ENCODE measurements at places on chromosomes 13 and 19.

DNA sequence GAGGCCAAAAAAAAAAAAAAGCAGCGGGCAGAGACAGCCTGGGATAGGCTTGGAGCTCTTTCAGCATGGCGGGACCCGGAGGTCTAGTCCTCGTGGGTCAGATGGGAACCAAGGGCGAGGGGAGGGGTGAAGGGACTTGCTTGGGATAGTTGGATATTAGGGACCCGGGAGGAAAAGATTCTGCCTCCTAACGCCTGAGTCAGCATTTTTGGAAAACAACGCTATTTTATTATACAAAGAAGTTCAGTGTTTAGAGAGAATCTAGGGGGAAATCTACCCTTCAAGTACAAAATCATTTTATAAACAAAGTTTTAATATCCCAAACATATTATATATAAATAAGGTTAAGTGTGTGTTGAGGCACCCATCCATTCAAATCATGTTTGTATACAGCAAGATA is 156.7 kb downstream of the ZNF536 start:
- no peak for DNase-seq

DNA sequence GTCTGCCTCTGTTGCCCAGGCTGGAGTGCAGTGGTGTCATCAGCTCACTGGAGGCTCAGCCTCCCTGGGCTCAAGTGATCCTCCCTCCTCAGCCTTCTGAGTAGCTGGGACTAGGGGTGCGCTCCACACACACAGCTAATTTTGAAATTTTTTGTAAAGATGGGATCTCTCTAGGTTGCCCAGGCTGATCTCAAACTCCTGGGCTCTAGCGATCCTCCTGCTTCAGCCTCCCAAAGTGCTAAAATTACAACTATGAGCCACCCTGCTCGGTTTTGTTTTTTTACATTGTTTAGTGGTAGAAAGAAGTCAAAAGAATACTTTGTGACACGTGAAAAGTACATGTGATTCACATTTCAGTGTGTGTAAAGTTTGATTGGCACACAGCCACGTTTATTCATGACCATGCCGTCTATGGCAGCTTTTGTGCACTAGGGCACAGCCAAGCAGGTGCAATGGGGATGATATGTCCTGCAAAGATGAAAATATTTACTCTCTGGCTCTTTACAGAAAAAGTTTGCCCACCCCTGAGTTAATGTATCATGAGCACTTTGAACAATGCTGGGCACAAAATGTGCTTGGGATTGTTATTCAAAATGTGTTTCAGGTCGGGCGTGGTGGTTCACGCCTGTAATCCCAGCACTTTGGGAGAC is 16.2 kb upstream of the NFIC start:
- no peak for DNase-seq

- no peak for DNase-seq
Measured at GRCh38 chr19:16849168-16849567, 20.0 kb downstream of the SIN3B start.

GRCh38 chr13:27267596-27267995 is 3.0 kb upstream of the RASL11A start:
- no peak for DNase-seq

DNA sequence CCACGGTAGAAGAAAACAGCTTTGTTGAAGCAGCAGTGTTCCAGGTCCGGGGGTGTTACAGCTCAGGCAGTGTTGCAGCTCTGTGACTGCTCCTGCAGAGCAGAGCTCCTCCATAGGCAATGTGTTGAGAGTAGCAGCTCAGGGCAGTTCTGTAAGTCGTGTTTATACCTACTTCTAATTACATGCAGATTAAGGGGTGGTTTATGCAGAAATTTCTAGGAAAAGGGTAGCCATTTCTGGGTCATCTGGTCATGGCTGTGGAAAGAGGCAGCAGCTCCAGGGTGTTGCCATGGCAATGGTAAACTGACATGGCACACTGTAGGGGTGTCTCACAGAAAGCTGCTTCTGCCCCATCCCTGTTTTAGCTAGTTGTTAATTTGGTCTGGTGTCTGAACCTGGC is 316.4 kb downstream of the GPC5 start:
- no peak for DNase-seq

DNA sequence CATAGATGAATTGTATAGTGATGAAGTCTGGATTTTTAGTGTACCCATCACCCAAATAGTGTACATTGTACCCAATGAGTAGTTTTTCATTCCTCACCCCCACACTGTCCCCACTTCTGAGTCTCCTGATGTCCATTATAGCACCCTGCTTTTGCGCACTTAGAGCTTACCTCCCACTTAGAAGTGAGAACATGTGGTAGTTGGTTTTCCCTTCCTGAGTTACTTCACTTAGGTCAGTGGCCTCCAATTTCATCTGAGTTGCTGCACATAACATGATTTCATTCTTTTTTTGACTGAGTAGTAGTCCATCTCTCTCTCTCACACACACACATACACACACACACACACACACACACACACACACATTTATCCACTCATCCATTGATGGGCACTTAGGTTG is 43.2 kb upstream of the ALOX5AP start:
- no peak for DNase-seq

GRCh38 chr13:80783926-80784565 is 443.1 kb upstream of the SPRY2 start:
- DNase-seq: no peak

DNA sequence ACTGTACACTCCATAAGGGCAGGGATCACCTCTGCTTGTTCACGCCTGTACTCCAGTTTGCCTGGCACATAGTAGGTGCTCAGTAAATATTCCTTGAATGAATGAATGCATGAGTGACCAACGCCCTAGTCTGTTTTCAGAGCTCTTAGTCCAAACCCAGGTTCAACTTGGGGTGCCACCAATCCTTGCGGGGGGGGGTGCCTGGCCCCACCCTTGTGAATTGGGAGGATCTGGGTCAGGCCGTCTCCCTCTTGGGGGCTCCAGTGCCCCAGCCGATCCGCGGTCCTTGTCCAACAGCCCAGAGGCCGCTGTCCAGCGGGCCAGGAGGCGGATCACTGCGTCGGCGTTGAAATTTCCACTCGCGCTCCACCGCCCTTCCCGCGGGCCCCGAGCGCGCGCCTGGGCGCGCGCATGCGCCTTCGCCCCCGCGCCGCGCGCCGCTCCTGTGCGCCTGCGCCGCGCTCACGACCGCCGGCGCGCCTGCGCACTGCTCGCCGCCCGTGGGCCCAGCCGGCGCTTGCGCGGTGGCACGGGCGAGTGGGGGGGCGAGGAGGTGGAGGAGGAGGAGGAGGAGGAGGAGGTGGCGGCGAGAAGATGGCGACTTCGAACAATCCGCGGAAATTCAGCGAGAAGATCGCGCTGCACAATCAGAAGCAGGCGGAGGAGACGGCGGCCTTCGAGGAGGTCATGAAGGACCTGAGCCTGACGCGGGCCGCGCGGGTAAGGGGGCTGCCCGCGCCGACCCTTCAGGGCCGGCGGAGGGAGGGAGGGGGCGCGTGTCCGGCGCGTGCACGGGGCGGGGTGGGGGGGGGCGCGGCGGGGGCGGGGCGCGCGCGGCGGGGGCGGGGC is at the start of gene CRTC1:
CRTC1 (plus strand) TSS at position 572 of the 849 bp plus-strand sequence; CDS start at position 595, 23 bp downstream.
- peak; percentile 74 for DNase-seq

- DNase-seq: no peak
Measured at GRCh38 chr13:23268441-23268840, 87.7 kb downstream of the SGCG start.

DNA sequence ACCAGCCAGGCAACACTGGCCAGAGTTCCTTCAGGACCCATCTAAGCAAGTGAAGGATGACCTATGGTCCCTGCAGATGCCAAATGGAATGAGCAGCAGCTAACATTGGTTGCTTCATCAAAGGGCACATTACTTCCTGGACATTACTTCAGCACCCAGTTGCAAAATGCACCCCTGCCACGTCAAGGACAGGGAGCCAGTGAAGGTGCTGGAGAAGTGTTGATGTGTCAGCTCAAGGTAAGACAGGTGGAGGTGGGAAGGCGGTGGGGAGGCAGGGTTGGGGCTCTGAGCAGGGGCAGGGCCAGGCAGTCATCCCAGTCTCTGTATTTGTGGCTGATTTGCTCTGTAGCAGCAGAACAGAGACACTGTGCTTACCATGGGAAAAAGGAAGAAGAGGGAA is 14.6 kb downstream of the CSNK1A1L start:
- no peak for DNase-seq

DNA sequence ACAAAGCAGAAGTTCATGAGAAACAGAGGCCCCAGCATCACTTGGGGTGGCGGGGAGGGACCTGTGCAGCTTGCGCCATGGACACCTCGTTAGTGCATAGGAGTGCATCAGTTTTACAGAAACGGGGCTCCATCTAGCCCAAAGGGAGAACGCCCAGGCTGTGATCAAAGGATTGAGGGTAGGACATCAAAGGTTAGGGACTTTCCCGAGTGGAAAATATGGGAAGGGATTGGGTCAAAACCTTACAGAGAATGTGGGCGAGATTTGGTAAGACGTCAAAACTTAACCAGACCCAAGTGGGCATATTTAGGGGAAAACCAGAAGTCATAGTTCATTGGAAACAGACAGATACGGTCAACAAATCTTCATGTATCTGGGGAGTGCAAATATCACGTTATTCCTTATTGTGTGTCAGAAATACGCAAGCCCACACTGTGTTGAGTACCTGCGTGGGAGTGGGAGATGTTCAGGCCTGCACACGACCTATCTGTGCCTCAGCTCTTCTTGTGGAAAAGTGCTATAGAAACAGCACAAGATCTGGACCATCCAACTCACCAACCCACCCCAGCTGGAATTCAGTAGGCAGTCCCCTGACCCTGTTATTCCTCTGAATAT is 9.4 kb upstream of the GRAMD1A start:
- DNase-seq: no peak
